ENCODE measurements at places on chromosomes 16 and 17.

DNA sequence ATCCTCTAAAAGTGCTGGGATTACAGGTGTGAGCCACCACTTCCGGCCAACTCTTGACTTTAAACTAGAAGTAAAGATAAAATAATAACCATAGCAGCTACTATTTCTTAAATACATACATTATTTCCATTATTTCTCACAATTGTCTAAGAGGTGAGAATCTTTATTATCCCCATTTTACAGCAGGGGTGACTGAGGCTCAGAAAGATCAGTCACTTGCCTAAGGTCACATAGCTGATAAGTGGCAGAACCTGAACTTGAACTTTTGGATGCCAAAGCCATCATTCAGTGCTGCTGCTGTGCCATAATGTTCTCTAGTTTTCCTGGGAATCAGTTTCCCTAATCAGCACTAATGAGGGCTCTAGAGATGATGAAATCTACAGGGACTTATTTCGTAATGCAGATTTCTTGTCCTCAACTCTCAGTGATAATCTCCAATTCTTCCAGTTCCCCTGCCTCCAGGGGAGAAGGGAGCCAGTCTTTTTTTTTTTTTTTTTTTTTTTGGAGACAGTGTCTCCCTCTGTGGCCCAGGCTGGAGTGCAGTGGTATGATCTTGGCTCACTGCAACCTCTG, 25.2 kb upstream of the GPRC5B start:
- no peak for DNase-seq

DNA sequence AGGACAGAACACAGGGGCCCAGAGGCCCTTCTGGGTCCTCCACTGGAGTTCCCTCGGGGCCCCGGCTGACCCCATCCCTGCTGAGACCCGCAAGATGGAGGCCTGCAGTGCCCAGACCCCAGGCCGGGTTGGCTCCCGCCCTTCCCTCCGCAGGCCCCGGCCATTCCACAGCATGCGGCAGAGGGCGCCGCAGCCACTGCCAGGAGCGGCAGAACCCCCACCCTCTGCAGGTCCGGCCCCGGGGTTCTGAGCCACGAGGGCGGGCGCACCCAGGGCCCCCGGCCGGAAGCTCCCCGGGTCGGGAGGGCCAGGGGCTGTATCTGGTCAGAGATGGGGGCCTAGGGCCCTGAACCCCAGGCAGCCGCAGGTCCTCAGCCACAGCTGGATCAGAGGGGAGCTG, 2.4 kb upstream of the PERCC1 start:
- no peak for DNase-seq

DNA sequence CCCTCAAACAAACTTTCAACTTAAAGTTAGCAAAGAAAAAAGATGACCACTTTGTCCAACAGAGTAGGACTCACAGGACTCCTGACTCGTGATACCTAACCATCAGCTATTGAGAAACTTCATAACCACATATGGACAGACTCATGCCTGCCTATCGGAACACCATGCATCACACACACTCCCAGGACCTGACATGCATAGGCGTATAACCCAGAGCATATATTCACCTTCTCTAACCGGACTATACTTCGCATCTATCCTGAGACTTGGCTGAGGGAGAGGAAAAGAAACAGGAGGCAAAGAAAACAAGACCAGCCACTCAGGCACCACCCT, 2.2 kb downstream of the PIP4K2B start:
- DNase-seq, result no peak

- DNase-seq, result no peak
Observed at GRCh38 chr17:50988427-50988826, 122.3 kb upstream of the TOB1 start.

Data from suprapubic skin (tissue), 4 donors.